Right lobe of liver (tissue), 6 donors: ENCODE measurements at places on chromosomes 1 and 21. TPM values are rescaled to one million over a fixed set of nuclear protein-coding genes. Genes with fewer than 3 reads are reported as not detected.

DNA sequence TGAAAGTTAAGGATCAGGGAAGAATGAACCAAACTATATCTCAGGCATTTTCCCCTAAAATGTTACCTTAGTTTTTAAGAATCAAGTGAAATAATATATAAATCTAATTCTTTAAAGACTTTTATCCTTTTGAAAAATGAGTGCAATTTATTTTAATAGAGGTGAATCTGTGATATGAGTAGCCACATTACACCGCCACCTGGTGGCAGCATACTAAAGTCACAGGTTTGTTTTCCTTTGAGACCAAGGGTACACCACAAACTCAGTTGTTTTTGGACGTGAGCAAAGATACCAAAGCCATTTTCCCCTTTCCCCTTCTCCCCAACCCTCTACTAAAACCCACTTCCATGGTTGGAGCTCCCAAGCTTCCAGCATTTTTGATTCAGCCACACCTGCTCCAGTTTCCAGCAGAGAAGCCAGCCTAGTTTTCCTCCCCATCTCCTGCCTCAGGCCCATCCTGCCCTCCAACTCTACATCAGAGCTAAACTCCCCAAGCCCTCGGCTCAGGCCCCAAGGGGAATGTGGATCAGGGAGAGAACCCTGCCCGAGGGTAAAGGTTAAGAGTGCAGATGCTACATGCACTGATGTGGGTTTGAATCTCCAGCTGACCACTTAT, 22.9 kb upstream of the LDLRAP1 start:
- peak; percentile 50 for DNase-seq

DNA sequence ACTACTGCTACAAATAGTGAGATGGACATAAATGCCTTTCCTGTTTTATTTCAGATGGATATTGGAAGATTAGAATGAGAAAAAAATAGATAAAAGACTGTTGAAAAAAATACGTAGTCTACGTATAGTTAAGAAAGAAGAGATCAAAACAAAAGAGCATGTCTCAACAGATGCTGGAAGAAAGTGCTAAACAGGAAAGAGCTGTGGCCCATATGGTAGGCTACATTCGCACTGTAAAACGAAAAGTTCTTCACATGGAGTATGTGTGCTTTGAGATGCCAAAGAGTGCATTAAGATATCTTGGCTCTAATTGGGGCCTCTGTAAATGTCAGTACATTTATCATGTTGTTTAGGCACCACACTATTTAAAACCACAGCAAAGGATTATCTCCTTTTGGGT, 741.7 kb downstream of the LTN1 start:
- no peak for DNase-seq

The C8A gene
- total RNA-seq: 297 TPM

The TFF3 gene
- 0.88 TPM for total RNA-seq

The IRF6 gene
- 27.3 TPM for total RNA-seq

The CFHR3 gene
- 479 TPM for total RNA-seq

The MYOG gene
- not detected for total RNA-seq
